ENCODE measurements at places on chromosomes 11 and 22.

DNA sequence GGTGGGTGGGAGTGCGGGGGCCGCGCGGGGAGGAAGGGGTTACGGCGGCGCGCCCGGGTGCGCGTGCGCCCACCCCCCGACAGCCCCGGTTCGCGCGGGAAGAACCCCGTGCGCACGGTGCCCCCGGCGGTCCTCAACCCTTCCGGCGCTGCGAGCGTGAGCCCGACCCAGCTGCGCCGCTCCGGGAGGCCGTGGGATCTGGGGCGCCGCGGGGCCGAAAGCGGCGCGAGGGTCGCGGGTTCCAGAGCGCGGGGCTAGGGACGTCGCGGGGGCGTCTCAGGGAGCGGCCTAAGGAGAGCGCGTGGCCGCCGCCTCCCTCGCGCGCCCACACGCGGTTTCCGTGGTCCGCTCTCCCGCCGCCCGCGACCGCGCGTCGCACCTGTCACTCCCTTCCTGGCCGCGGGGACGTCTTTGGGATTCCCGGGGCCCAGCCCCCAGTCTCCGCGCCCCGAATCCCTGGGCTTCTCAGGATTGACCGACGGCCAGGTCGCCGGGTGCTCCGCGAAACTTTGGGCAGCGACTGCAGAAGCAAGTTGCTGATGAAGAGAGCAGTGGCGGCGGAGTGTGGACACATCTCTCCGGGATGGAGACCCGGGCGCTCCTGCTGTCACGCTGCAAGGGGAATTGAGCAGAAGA is 582 bp downstream of the SREBF2 start:
- DNase-seq = peak; percentile 17

- DNase-seq = no peak
Observed at GRCh38 chr11:65535102-65535501, 10.2 kb downstream of the SCYL1 start.

- no peak for DNase-seq
Observed at GRCh38 chr11:85902353-85902752, 47.2 kb downstream of the CCDC83 start.

- no peak for DNase-seq
Observed at GRCh38 chr11:75627906-75628668, 40.8 kb downstream of the MAP6 start.

Measured in stimulated activated CD8-positive, alpha-beta memory T cell treated with anti-CD3 and anti-CD28 coated beads, Interleukin-15, amount 100 ng/mL, for 24 hours (primary cell).